ENCODE measurements at places on chromosomes 4 and X.

GRCh38 chr4:110611968-110612447 is 10.9 kb downstream of the PITX2 start:
- no peak for DNase-seq

DNA sequence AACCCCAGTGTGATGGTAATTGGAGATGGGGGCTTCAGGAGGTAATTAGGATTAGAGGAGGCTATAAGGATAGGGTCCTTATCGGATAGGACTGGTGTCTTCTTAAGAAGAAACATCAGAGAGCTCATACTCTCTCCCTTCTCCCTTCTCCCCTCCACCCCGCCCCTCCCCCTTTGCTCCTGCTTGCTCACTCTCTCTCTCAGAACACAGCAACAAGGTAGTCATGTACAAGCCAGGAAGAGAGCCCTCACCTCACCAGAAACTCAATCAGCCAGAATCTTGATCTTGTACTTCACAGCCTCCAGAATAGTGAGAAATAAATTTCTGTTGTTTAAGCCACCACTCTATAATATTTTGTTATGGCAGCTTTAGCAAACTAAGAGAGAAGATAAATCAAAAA is 4.5 kb downstream of the DDX60L start:
- DNase-seq = peak; percentile 16

GRCh38 chr4:5139141-5139540 is 87.9 kb downstream of the STK32B start:
- DNase-seq = no peak

DNA sequence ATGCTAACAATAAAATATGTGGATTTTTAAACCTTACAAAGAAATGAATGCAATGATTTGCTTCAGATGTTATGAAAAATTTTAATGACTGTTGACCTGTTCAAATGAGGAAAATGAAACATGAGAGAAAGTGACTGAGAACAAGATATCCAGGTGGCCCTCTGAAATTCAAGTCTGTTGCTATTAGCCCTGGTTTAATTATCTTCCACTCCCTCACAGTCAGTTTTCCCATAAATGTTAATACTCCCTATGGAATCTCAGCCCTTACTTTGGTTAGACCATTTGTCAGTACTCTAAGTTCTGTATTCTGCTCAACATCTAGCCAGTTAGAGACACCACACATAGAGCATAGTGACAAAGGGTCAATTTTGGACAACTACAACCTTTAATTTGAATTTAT is 327.8 kb downstream of the PDGFC start:
- no peak for DNase-seq

- no peak for DNase-seq
Observed at GRCh38 chr4:102809190-102809589, 18.2 kb downstream of the UBE2D3 start.

- DNase-seq = no peak
Observed at GRCh38 chrX:30489323-30489722, 88.2 kb downstream of the TASL start.
